T-helper 2 cell (primary cell): ENCODE measurements at places on chromosomes 13 and 19.

DNA sequence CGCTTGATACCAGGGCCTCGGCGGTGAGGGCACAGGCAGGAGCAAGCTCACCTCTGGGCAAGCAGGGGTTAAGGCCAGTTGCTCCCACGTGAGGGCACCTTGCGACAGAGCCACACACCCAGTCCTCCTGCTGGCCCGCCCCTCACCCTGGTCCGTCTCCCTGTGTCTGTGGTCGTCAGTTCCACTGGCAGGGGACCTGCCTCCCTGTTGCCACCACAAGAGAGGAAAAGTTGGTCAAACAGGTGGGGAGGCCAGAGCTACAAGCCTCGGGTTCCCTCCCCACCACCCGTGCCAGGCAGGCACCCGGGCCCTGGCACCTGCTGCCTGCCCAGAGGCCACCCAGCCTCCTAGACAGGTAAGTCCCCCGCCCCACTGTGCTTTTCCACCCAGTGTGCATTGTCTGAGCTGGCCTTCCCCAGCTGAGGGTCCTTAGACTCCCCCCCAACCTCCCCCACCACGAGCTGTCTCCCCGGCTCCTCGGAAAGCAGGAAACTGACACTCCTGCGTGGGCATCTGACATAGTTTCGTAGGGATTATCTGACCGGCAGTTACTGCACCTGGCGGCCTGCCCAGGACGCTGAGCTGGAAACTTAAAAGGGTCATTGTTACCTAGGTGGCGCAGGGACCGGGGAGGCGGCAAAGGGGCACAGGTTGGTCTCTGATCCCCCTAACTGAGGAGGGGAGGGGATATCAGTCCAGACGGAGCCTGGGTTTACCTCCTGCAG is at the start of gene TJP3:
TJP3 (plus strand) TSS at position 178 of the 725 bp plus-strand sequence. CDS start 20,049 bp downstream, outside the sequence.
- no peak for DNase-seq

- DNase-seq, result no peak
Measured at GRCh38 chr19:57664269-57665127, 4.2 kb upstream of the ZSCAN4 start.

DNA sequence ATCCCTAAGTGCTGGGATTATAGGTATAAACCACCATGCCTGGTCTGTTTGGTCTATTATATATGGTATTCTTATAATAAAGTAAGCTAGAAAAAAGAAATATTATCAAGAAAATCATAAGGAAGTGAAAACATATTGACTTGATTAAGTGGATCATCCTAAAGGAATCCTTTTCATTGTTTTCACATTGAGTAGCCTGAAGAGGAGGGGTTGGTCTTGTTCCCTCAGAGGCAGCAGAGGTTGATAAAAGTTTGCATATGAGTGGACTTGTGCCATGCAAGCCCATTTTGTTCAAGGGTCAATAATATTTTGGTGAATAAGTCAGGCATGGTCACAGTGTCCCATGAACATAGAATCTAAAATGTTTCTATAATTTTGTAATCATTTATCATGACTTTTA is 52.7 kb downstream of the ZNF627 start:
- DNase-seq, result no peak

GRCh38 chr13:97935071-97935470 is 18.4 kb upstream of the IPO5 start:
- no peak for DNase-seq

DNA sequence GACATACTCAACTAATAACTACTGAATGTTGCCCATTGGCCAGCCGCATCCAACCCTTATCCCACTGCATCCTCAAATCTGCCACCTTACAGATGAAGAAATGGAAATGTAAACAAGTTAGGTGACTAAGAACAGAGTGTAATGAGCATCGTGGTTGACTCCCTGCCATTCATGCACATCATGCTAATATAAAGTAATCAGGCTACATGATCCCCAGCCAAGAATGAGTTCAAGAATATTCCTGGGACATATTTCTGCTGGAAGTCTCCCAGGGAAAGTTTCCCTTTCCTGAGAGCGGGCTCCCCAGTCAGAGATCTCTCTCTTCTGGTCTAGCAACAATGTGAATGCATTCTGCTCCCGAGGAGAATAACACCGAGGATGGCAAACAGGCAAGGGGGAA is 55.9 kb upstream of the SERP2 start:
- DNase-seq, result no peak

GRCh38 chr13:67225252-67226159 is 4.6 kb downstream of the PCDH9 start:
- DNase-seq, result no peak
